AG20443 (cell line): ENCODE measurements at places on chromosomes 12 and 14.

DNA sequence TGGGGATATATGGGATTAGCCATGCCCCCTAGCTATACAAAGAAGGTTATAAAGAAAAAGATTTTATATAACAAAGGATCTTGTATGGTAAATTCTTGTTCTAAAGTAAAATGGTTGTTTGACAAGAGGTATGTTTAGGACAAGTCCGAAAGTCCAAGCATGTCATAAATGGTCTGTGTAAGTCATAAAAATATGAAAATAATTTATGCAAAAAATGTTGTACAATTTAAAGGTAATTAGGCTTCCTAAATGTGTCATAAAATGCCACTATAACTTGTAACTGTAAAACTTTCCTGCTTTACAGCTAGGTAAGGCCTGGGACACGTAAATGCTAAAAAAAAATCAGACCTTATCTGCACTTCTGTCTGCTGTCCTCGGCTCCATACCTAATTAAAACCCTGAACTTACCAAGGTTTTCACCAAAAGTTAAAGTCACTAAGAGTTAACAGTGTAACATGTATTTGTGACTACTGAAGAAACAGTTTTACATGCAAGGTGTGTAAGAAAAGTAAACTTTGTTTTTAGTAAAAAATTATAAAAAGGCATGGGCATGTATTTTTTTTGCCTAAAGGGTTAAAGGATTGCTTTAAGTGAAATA, 110.0 kb upstream of the RESF1 start:
- DNase-seq: no peak

- DNase-seq: no peak
Measured at GRCh38 chr14:103318750-103319419, 15.2 kb upstream of the EIF5 start.

DNA sequence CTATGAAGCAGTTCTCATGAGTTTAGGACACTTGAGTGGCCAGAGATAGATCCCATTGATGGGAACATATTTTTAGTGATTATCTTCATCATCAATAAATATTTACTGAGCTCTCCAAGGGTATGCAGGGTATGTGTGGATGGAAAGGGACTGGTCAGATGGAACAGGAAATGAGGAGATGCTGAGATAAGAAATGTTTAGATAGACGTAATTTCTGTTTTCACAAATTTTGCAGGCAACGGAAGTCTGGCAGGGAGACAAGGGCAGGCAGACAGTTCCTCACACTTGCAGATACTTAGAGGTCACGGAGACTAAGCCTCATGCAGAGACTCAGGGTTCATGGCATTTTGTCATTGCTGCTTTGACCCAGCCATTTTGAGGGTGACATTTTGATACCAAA, 24.3 kb downstream of the BCL2L14 start:
- no peak for DNase-seq

- DNase-seq: no peak
Measured at GRCh38 chr14:55605793-55606192, 25.8 kb downstream of the KTN1 start.

DNA sequence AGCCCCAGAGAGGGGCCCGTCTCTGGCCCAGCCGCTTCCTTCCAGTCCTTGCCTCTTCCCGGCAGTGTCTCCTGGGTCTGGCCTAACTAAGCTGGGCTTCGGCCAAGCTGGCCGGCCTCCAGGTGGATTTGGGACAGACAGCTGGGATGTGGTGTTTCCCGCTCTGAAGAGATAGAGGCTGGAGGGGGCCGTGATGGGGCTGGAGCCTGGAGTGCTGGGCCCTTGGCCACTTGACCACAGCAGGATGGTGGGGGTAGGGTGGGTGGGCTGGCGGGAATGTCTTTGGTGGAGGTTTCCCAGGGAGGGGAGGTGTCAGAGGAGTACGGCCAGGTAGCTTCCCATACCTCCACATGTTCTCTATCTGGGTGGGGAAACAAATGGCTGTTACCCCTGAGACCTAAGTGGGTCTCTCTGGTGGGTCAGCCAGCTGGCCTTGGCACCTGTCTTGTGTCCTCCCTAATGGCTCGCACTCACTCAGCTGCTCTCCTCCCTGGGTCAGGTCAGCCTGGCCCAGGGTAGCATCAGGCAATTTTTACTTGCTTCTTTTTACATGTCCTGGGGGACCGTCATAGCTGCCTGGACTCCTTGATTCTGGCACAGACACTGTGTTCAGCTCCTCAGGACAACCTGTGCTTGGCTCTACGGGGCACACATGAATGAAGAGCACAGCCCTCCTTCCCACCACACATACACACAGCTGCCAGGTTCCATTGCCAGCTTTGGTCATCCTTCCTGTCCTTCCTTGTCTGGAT, 19.8 kb upstream of the PGF start:
- peak; percentile 3 for DNase-seq

- DNase-seq: no peak
Measured at GRCh38 chr12:115687094-115687493, 590.4 kb downstream of the MED13L start.

DNA sequence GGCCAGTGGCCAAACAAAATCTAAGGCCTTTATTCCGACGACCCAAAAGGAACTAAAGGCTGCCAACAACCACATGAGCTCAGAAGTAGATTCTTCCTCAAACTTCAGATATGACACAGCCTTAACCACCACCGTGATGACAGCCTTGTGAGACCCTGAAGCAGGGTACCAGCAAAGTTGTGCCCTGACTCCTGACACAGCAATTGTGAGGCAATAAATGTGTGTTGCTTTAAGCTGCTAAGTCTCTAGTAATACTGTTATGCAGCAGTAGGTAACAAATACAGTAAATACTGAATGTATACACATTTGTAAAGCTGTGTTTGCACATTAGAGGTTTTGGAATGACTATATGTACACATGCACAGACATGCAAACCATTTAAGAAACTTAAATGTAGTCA, 10.7 kb upstream of the SLC6A13 start:
- DNase-seq: no peak
